ENCODE measurements at places on chromosomes 4 and X.

DNA sequence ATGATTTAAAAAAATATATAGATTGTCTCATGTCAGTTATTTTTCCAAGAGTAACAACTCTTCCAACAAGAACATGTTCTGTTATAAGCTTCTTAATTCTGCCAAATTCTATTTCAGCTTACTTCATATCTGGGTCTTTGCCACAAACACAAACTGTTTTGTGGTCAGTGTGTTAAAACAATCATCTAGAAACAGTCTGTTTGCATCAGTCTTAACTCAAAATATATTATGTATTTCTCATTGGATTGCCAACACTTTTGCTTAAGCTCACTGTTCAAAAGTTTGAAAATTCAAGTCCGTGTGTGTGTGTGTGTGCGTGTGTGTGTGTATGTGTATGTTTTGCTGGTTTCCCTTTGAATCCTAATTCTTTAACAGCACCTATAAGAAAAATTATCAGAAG, 752.3 kb upstream of the NDST4 start:
- DNase-seq, result no peak

DNA sequence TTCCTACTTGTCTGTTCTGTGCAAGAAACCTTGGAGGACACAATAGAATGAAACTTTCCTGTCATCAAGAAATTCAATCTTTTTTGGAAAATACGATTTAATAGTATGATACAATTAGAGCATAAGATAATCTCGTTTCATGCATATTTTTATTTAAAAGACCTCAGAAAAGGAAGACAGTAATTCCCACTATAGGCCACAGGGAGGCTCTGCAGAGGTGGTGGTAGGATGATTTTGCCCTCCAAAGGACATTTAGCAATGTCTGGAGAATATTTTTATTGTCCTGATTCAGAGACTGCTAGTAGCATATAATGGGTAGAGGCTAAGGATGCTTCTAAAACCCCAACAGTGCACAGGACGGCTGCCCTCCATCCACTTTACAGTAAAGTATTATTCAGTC, 68.7 kb downstream of the PAK3 start:
- DNase-seq, result no peak

- DNase-seq, result no peak
These were observed 24.3 kb upstream of the IL2 start for GRCh38 chr4:122480655-122481487.

- no peak for DNase-seq
These were observed 1.9 kb upstream of the PPP3CA start for GRCh38 chr4:101348995-101349800.

DNA sequence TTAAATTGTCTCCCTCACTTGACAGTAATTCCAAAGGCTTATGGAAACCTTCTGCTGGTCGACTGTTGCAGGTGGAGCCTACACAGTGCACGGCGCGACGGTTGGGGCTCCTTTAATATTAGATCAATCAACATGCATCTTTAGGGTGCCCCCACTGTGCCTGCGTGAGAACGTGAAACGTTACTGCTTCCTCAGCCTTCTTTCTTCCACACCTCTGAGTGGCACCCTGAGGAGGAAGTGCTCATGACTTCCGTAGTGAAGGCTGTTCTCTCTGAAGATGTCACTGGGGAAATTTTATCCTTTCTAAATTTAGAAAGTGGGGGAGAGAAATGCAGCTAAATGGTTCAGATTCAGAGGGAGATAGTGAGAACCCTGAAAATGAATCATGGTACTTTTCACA, 184.0 kb upstream of the ZFP42 start:
- no peak for DNase-seq

- no peak for DNase-seq
These were observed 71.5 kb downstream of the ANAPC4 start for GRCh38 chr4:25448379-25449109.

All from activated CD8-positive, alpha-beta memory T cell treated with anti-CD3 and anti-CD28 coated beads for 4 hours (primary cell).